Stimulated activated naive CD8-positive, alpha-beta T cell treated with anti-CD3 and anti-CD28 coated beads, Interleukin-15, Interleukin-2, amounts not matched to agents 100 U/mL and 50 U/mL, for 24 hours (primary cell): ENCODE measurements at places on chromosomes 2 and 18.

GRCh38 chr2:127096280-127096679 lies 10.7 kb downstream of the BIN1 start:
- DNase-seq = no peak

- no peak for DNase-seq
These were observed 43.2 kb upstream of the SKA1 start for GRCh38 chr18:50331691-50332090.

GRCh38 chr18:48859311-48860268 lies 91.2 kb downstream of the SMAD7 start:
- DNase-seq = no peak

- DNase-seq = no peak
These were observed 42.7 kb downstream of the CYP26B1 start for GRCh38 chr2:72104821-72105588.

GRCh38 chr18:62555135-62555534 lies 32.3 kb downstream of the ZCCHC2 start:
- DNase-seq = no peak

DNA sequence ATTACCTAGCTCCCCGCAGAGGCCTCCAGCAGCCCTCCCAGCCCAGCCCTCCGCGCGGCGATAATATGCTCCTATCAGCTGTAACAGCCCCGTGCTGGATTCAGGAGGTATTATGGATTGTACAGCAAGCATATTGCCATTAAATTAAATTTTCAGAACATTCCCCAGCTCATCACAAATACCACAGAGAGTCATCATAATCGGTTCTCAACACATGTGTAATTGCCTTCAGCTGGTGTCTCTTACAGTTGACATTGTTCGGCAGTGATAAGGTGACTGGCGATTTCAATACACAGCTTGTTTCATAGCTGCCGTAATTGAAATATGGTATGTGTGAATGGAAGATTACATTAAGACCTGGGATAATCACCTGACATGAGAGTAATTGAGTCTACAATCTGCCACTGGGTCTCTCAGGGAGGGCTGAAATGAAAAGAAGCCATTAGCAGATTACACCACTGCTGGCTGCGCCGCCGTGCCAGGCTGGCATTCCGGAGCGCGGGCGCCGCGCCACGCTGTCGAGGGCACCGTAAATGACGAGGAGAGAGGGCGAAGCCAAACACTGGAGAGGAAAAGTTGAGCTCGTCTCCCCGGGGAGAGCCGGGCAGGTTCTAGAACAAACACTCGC lies 549.4 kb upstream of the SALL3 start:
- no peak for DNase-seq

DNA sequence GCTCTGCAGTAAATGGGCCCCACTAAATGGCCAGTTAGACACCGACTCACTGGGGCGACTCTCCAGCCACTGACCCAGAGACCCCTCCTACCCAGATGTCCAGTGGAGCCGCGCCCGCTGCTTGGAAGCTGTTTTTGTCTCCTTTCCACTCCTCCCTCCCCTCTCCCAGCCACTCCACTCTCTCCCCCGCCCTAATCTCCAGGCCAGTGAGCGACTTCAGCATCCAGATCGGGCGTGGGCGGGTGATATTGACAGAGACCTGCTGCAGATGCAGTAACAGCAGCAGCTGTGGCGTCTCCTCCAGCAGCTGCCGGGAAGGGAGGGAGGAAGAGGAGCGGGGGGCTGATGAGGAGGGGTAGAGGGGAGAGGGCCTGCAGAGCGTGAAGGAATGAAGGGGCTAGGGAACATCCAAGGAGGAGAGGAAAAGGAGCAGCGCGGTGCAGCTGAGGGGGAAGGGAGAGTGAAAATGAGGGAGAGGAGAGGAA lies at the start of gene SCN7A:
SCN7A (minus strand) TSS at position 110 of the 485 bp plus-strand sequence. CDS start 16,553 bp downstream, outside the sequence.
- DNase-seq = peak; percentile 4

DNA sequence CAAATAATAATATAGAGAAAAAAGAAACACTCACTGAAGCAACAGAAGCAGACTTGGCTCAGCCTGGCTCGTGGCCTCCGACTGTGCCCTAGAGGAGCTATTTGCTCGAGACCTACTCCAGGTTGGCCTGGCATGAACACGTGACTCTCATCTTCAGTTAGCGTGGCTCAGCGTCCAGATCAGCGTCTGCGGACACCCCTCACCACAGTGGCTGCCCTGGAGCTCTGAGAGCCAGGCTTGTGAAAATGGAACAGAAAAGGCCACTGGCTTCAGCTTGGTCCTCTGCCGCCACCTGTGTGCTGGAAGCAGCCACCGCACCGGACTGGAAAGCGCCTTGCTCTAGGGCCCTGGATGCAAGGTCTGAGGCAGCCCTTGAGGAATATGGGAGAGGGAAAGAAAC lies 1184.0 kb upstream of the GYPC start:
- DNase-seq = no peak

DNA sequence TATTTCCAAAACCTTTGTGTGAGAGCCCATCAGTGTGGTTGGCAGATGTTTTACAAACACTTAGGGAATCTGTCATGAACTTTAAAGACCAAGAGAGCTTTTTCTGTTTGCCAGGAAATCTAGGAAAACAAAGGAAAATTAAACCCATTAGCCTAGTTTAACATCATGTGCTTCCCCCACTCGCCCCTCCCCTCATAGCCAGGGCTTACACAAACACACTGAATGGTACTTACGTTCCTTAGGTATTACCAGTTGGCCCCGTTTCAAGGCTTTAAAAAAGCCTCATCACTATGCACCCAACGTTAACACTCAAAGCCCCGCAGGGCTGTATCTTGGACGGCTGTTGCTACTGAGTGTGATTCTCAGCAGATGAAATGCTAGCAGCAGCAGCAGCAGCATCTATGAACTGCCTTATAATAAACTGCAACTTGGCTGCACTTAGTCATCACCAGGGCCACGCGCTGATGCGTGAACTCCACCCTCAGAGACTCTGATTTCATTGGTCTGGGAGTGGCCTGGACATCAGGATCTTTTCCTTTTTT lies 20.1 kb upstream of the TTC39C start:
- no peak for DNase-seq

DNA sequence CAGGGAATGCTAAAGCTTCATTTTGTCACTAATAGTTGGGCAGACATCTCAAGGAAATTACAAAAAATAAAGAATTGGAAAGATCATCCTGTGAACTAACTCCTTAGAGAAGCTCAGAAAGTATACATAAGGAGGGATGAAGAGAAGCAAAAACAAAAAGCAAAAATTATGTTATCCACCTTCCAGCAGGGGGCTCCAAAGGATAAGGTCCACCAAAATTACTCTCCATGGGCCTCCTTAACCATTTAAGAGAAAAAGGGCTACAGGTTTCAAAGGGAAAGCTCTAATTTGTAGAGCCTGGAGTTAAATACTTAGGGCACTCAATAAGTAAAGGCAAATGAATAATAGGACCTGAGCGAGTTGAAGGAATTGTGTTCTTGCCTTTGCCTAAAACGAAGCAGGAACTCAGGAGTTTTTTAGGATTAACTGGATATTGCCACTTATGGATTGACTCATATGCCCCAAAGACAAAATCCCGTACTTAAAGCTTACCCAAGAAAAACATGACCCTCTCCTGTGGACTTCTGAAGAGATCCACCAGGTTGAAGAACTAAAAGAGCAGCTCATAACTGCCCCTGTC lies 1167.9 kb downstream of the DSC3 start:
- no peak for DNase-seq

- no peak for DNase-seq
These were observed 139.6 kb upstream of the NETO1 start for GRCh38 chr18:73007195-73007914.

DNA sequence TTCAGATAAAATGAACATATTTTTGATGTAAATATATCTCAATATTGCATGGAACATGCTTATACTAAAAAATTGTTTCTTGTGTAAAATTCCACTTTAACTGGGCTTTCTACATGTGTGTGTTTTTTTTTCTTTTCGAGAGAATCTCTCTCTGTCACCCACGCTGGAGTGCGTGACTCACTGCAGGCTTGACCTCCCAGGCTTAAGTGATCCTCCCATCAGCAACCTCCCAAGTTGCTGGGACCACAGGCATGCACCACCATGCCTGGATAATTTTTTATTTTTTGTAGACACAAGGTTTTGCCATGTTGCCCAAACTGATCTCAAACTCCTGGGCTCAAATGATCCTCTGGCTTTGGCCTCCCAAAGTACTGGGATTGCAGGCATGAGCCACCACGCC lies 254.6 kb downstream of the LOXHD1 start:
- DNase-seq = no peak

GRCh38 chr18:44851856-44852621 lies 171.4 kb downstream of the SETBP1 start:
- DNase-seq = no peak

GRCh38 chr18:8946066-8946838 lies 156.2 kb upstream of the NDUFV2 start:
- no peak for DNase-seq

- DNase-seq = no peak
These were observed 61.3 kb downstream of the UGP2 start for GRCh38 chr2:63903003-63903402.

DNA sequence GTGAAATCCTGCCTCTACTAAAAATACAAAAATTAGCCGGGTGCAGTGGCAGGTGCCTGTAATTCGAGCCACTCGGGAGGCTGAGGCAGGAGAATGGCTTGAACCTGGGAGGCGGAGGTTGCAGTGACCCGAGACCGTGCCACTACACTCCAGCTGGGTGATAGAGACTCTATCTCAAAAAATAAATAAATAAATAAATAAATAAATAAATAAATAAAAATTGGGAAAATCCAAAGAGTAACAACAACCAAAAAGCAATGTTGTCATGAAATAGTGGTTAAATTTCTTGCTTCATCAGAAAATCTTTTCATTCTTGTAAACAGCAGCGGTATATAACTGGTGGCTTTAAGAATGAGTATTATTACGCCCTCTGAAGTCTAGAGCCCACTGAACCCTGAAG lies 54.4 kb downstream of the HEATR5B start:
- DNase-seq = no peak

- no peak for DNase-seq
These were observed 41.9 kb downstream of the ITGB6 start for GRCh38 chr2:160157861-160158829.

DNA sequence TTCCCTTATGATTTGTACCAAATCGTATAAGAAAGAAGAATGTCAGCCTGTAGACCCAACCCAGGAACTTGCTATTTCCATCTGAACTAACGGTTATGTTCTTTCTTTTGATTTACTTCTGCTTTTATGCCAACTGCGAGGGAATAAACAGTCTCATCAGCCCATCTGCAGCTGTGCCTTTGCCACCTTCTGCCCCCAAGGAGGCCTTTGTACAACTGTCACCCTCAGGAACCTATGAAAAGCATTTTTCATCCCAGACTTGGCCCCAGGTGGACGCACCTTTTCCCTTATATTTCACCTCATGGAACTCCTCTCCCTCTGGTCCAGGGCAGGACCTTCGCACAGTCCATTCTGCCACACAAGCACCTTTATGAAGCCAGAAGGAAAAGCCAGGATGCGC lies 109.8 kb downstream of the AOX1 start:
- DNase-seq = no peak

GRCh38 chr18:79699653-79700052 lies 20.1 kb downstream of the CTDP1 start:
- DNase-seq = no peak

GRCh38 chr18:811182-811891 lies 705 bp downstream of the YES1 start:
- DNase-seq = peak; percentile 33

DNA sequence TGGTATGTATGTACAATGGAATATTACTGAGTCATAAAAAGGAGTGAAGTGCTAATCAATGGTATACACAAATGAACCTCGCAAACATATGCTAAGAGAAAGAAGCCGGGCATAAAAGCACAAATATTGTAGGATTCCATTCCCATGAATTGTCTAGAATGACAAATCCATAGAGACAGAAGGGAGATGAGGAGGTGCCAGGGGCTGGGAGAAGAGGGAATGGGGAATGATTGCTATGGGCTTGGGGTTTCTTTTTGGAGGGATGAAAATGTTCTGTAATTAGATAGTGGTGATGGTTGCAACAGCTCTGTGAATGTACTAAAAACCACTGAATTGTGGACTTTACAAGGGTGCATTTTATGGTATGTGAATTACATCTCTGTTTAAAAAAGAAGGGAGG lies 73.5 kb downstream of the GLI2 start:
- DNase-seq = no peak

- DNase-seq = no peak
These were observed 209.9 kb downstream of the TTC32 start for GRCh38 chr2:19691892-19692291.

GRCh38 chr18:23228102-23229061 lies 93.1 kb downstream of the CABLES1 start:
- DNase-seq = peak; percentile 27

GRCh38 chr2:96584017-96584416 lies 47.5 kb downstream of the ARID5A start:
- DNase-seq = no peak

DNA sequence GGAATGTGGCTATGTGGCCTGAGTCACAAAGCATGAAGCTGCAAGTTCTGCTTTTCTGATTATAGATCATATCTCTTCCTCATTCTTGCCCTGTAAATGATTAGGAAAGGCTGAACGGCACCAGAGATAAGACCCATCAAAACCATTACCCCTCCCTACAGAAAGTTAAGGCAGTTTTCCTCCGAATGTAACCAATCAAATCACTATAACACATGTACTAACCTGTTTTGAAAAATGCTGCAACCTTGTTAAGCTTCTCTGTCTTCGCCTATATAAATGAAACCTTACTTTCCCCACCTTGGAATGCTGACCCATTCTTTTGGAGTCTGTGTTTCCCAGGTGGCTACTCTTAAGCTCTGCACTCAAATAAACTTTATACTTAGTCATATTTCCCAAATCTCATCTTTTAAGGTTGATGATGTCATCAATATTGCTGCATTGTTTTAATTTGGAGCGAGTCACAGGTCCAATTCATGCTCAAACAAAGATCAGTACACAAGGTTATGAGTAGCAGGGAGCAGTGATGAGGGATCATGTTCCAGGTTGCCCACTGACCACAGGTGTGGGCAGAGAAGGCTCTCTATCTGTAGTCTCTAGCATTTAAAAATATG lies 662.3 kb downstream of the IRS1 start:
- no peak for DNase-seq

GRCh38 chr2:217121565-217121964 lies 261.7 kb upstream of the TNP1 start:
- no peak for DNase-seq

DNA sequence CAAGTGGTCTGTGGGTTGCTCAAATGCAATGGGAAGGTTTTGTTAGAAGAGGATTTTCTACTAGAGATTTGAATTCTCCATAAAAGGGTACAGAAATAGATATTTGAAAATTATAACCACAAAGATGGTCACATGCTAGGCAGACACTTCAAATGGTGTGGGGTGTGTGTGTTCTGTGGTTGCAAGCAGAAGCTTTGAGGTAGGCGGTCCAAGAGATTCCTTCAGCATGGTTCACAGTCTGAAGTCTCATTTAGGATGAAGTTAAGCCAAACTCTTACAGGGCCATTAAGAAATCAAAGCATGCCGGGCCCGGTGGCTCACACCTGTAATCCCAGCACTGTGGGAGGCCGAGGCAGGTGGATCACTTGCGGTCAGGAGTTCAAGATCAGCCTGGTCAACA lies 38.3 kb upstream of the RMDN2 start:
- no peak for DNase-seq

- no peak for DNase-seq
These were observed 31.3 kb downstream of the AAK1 start for GRCh38 chr2:69612200-69612599.
